GM20000 (cell line): ENCODE measurements at places on chromosomes 16 and 17.

DNA sequence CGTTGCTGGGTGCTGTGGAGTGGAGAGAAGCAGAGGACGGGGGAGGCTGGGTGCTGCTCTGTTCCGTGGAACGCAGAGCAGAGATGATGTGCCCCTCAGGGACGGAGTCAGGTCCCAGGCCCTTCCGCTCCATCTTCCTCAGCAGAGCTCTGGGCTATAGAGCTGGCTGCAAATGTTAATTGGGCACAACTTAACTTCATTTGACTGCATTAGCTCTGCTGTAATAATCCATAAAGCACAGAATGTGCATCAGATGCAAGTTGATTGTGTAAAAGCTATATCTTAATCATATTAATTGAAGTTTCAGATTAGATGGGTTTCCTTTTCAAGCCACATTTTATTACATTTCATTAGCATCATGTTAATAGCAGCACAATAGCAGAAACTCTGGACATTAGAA is 212.6 kb downstream of the ABCC12 start:
- no peak for DNase-seq

GRCh38 chr17:16363749-16364536 is 10.7 kb upstream of the CENPV start:
- DNase-seq = peak; percentile 79

DNA sequence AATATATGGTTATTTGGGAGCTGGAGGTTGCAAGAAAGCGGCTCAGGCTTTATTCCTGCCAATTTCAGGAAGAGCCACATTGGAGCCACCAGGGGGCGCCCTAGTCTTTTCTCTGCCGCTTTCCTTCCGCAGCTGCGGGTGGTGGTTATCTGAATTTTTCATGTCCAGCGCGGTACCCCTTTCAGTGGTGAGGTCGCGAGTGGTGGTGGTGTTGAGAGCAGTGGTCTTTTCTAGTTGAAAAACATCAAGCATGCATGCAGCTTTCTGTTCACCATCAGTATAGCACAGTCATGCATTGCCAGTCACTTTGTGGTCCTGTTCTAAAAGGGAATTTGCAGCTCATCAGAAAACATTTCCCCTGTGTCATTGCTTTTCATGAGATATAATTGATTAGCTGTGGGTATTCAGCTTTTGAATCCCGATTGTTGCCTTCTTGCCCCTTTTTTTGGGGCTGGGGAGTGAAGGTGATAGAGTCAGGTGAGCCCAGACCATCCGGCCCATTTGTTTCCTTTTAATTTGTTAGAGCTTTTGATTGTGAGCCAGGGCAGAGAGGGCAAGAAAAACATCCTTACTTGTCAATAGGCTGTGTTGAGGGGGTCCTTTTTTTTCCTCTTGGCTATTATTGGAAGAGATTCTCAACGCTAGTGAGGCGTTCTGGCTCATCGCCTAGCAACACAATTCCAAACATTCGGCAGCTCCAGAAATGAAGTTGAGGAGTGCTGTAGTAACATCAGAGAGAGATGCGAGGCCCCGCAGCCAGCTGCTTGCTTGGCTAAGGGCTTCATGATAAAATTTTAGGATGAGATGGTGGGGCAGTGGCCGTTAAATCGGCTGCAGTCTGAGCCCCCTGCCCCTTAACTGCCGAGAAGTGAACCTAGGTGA is 119.0 kb downstream of the SNX29 start:
- DNase-seq = peak; percentile 65

DNA sequence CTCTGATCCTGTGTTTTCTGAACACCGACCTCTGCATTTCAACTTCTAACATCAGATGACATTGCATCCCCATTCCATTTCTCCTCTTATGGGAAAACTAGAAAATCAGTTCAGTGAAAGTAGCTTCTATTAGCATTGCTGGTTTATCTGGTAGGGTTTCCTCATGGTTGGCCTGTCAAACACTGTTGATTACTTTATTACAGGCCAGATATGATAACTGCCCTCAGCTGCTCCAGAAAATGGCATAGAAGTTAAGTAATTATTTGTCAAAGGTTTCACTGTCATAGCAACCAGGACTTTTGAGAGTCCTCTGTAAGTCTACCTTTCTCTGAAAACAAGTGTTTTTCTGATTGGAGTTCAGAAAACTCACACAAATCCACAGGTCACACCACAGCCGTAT is 3.0 kb downstream of the GFOD2 start:
- no peak for DNase-seq

GRCh38 chr17:27224526-27225315 is 69.2 kb upstream of the WSB1 start:
- DNase-seq = no peak

DNA sequence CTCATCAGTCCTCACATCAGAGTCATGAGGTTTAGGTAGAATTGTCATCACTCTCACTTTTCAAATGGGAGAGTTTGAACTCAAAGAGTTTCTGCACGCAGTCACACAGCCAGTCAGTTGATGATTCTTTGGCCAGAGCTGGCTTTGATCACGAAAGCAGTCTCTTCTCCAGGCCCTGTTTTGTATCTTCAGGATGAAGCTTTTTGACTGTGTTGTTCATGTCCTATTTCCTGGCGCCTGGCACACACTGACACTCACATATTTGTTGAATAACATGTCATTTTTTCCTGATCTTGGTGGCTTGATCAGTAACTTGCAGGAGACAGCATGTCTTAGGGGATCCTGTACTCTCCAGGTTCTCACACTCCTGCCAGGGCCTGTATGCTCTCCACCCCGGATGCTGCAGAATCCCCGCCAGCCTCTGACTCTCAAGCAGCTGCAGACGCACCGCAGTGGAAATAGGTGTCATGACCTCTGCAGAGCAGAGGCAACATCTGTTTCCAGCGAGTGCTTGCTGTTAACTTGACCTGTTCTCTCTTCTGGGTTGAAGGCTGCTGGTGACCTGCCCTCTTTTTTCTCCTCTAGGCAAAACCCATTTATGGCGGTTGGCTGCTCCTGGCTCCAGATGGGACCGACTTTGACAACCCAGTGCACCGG is 33.0 kb downstream of the MPRIP start:
- no peak for DNase-seq

- no peak for DNase-seq
Observed at GRCh38 chr17:44933824-44934744, 13.5 kb downstream of the KIF18B start.

DNA sequence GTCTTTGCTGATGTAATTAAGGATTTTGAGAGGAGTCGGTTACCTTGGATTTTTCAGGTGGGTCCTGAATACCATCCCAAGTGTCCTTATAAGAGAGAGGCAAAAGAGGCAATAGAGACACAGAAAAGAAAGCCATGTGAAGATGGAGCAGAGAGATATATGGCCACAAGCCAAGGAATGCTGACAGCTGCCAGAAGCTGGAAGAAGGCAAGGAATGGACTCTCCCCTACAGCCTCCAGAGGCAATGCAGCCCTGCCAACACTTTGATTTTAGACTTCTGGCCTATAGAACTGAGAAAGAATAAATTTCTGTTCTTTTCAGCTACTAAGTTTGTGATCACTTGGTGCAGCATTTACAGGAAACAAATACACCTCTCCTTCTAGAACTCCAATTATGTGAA is 8.2 kb upstream of the RNFT1 start:
- DNase-seq = no peak

DNA sequence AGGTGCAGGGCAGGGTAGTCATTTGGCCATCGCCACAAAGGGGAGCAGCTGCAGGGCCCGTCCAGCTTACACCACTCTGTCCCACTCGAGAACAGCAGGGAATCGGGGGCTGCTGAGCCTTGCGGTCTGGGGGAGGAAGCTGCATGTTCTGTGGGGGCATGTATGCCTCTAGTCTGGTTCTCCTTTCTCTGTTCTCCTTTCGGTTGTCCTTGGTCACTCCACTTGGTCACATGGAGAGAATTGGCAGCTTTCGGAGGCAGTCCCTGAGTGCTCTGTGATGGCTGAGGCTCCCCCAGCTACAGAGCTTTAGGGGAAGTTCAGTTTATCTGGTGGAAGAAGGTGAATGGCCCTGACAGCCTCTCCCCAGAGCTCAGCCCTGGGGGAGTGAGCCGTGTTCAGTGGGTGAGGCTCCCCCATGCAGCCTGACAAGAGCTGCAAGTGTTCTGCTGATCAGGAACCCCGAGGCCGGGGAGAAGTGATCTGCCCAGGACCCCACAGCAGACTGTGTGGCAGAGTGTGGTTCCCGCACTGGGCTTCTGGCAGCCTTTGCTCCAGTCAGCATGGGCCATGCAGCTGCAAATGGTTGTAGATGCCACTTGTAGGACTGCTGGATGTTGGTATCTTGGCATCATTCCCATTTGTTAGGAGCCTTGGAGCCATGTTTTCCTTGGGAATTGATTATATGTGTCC is 22.3 kb upstream of the SMPD3 start:
- peak; percentile 78 for DNase-seq

GRCh38 chr17:33983824-33984574 is 271.1 kb upstream of the CCL2 start:
- DNase-seq = no peak

DNA sequence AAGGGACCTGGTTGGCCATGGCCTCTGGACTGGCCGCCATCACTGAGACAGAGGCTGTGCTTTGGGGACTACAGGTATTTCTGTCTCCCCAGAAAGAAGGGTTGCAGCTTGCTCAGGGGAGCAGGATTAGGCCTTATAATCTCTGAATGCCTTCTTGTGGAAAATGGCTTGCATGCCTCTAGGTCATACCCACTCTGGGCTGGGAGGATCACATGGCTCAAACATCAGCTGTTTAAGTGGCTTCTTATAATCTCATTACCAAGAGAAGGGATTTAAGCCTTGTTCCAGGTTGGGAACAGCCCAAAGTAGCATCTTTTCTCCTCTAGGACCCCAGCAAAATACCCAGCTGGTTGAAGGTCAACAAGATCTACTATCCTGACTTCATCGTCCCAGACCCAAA is 19.1 kb downstream of the LIG3 start:
- no peak for DNase-seq

DNA sequence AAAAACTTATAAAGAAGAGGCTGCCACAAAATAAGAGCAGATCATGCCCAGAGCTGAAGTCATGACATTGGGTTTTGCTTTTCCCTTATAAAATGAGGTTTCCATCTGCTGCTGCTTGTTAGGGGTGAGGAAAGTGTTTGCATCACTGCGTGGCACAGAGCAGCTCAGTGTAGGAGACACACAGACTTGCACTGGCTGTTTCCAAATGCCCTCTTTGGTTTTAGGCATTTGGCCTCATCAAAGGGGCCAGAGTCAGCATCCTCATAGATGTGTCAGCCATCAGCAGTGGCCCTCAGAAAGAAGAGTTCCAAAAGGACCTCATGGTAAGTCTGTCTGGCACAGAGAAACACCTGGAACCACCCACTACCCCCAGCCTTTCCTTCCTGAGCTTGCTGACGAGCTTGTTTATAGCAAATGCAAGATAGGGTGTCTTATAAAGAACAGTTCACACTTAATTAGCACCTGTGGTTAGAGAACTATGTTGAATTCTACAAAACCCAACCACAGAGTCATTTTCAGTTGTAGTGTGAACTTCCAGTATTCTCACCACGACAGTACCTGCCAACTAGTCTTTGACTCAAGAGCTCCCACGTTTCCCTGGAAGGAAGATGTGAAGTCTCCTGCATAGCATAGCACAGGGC is 17.0 kb downstream of the VWA3A start:
- DNase-seq = no peak

GRCh38 chr17:44901411-44901921 is 2.2 kb upstream of the EFTUD2 start:
- no peak for DNase-seq

DNA sequence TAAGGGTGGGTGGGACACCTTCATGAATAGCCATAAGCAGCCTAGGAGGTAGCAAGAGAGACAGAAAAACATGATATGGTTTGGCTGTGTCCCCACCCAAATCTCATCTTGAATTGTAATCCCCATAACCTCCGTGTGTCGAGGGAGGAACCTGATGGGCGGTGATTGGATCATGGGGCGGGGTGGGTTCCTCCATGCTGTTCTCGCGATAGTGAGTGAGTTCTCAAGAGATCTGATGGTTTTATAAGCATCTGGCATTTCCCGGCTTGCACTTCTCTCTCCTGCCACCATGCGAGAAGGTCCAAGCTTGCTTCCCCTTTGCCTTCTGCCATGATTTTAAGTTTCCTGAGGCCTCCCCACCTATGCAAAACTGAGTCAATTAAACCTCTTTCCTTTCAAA is 259.1 kb upstream of the ERCC4 start:
- DNase-seq = no peak

GRCh38 chr16:1433756-1434155 is 2.9 kb downstream of the PERCC1 start:
- no peak for DNase-seq

GRCh38 chr16:13781575-13782338 is 138.2 kb upstream of the ERCC4 start:
- DNase-seq = no peak

DNA sequence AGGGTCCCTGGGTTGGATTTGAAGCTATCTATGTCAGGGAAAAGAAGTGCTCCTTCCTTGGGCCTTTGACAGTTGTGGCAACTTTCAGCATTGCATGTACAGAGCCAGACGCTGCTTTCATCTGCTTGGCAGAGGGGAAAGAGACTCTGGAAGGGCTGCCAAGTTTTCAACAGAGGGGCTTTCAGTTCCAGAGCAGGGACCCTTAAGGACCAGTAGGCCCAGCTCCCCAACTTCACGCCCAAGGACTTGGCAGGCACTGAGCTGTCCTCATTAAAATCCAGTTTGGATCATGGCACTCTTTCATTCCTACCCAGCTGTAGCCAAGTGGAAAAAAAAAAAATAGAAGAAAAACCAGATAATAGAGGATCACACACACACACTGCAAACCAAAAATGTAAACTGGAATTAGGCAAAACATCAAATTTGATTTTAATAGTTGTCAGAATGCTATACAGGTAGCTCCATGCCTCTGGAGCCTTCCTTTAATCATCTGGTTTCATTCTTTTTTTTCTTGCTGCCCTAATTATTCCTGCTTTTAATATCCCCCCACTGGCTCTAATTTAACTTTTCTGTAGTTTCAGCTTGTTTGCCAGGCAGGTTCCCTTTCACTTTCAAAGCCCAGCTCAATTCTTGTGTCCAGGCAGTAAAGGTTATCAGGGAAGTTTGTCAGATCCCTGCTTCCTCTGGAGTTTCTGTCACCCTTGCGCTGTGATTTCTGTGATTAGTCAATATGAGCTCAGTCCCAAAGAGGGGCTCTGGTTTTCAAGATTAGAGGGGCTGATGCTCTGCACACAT is 702.6 kb upstream of the CDH8 start:
- DNase-seq = no peak

DNA sequence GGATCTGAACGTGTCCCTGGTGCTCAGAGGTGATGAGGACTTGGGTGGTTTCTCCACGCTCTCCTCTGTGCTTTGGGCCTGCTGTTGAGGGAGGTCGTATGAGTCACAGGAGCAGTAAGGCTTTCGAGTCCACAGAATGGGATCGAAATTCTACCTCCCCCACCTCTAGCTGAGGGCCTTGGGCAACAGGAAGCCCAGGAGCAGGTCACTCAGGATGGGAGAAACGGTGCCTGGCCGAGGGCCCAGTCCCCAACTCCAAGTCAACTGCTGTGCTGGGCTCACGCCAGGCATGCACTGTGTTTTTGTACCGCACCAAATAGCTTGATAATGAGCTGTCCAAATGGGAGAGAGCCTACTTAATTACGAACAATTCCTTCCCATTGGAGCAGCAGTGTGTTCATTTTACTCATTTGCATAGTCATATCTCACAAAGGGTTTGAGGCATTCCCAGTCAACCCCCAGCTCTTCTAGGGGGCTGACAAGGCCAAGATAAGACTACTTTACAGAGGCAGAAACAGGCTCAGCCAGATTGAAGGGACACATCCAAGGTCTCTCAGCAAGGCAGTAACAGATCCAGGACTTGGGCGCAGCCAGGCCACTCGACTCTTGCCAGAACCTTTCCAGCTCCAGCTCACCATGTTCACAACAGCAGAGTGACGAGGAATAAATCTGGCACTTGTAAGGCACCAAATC is 53.6 kb downstream of the WNT3 start:
- no peak for DNase-seq

GRCh38 chr17:16304830-16305229 is 48.4 kb downstream of the CENPV start:
- DNase-seq = no peak

GRCh38 chr17:4725646-4726310 is 5.5 kb upstream of the MED11 start:
- DNase-seq = no peak
